ENCODE measurements at places on chromosomes 7 and 10.

- no peak for DNase-seq
Measured at GRCh38 chr7:24784277-24784676, 27.0 kb upstream of the GSDME start.

DNA sequence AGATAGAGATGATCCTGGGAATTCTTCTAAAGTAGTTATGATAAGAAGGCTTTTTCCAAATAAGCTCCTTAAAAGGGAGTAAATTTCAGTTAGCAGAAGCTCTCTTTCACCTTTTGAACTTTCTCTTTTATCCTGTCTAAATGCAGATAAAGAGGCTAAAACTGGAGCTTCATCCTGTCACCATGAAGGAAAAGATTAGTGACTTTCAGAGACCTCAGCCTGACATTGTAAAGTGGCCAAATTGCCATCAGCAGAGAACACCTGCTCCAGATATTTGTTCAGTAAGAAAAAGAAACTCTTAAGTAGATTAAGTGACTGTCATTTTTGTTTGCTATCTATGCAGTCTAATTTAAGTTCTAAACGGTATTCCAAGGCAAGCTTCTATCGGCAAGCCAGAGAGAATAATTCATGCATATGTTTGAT, 18.3 kb downstream of the VWDE start:
- DNase-seq = no peak

DNA sequence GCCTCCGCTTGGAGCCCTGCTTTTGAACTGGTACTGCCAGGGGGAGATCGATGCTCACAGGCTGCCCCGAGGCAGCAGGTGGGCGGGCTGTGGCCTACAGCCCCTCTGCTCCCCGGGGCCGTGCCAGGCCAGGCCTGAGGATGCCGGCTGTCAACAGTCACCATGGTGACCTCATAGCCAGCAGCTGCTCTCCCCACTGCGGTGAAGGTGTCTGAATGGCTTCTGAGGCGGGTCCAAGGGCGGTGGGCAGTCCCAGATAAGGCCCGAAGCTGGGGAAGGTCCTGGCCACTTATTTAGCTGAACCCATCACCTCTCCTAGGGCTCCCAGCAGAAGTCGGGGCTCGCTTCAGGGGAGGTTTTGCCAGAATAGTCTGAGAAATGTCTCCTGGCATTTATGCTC, 179.3 kb downstream of the ARHGAP12 start:
- no peak for DNase-seq

DNA sequence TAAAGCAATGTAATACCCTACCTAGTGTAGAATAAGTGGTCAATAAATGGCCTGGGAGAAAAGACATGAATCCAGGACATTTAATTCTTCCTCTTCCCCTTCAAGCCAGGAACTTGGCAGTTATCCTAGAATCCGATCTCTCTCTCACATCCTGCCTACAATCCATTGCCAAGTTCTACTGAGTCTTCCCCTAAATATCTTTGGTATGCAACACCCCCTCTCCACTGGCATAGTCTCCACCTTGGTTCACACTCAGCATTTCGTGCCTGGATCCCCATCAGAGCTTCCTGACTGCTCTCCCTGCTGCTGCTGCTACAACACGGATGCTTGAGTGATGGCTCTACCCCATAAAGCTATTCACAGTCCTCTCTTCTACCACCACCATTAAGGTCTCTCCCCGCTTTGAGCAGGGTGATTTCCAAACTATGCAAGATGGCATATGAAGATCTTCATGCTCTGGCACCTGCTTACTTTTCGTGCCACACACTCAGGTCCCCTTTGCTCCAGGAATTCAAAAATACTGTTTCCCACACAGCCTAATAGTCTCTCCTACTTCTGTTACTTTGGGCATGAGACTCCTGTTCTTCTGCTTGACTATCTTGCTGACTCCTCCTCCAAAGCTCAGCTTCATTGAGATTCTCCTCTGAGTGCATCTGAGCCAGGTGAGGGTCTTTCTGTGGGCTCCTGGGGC, 4.8 kb downstream of the ANK3 start:
- peak; percentile 99 for DNase-seq

DNA sequence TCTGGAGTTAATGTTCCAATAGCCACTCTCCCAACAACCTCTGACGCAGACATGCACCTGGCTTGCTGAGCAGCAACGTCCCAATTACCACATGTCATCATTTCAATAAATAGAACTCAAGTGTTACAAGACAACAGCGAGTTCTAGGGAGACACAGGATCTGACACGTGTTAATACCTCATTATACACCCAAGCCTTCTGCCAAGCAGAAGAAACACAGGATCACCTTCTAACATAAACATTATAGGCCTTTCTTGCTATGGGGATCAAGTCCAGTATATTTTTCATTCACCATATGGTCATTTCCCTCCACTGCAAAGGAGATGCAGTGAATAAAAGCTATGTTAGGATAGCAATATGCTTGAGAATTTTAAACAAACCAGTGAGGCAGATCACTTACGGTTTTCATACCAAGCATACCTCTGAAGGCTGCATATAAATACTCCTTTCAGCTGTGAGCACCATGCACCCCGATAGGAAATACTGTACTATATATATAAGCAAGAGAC, 74.2 kb downstream of the JAZF1 start:
- peak; percentile 65 for DNase-seq

DNA sequence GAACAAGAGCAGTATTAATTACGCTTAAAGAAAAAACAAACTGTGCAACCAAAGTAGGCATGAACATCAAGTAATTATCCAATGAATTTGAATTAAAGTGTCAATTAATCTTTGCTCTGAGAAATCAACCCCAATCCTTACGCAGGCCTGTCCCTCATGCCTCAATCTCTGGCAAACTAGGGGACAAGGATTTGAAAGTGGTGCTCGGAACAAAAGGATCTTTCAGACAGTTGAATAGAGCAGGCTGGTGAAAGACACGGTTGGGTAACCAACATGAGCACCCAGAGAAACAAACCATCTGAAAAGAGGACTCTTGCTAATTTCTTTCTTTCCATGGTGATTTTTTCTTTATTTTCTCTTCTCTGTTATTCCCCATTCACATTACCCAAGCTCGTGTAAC, 203.5 kb upstream of the PHF14 start:
- no peak for DNase-seq

DNA sequence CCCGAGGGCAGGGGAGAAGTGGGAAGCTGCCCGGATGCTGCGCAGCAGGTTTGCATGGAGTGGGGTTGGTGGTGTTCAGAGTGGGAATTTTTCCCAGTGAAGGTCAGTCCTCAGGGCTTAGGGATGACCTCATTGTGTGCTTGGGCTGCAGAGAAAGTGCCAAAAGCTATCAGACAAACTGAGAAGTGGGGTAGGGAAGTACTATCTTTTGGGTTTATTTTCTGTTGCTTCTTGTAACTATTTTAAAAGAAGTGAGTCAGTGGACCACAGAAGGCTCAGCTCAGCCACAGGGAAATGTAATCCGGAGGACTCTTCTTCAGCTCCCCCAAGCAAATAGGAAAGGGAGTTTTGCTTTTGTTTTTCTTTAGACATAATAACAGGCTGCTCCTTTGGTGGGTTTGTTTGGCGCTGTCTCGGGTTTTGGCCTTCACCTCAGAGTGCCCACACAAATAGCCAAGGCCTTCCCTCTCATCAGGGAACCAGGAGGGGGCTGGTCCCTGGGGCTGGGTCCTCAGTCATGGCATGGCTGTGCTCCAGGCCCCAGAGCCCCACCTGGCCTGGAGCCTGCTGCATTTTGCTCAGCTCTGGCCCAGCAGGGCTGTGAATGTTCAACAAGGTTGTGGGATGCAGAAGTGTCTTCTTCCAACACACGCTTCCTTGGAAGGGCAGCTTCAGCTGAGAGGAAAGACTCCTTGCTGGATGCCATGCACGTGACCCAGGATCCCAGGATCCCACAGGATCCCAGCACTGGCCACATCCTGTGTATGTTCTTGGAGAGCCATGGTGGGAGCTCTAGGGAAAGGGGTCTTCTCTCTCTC, 5.4 kb upstream of the FAM170B start:
- peak; percentile 92 for DNase-seq

- peak; percentile 13 for DNase-seq
Measured at GRCh38 chr10:121627876-121628581, 29.8 kb upstream of the FGFR2 start.

DNA sequence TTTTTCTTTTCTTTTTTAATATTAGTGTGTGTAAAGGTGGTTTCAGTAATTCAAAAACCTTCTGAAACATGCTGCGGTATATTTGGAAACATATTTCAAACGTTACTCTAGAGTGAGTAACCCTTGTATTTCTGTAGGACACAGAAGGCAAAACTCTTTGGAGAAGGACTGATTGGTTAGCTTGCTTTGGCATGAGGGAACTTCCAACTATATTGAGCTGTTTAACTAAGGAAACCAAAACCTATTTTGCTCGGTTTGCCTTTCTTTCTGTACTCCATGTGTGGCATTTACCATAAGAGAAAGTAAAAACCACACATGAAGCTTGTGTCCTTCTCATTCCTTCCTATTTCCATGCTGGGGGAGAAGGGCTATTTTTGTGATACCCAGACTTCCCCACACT, 149.8 kb downstream of the DYNC1I1 start:
- peak; percentile 13 for DNase-seq

GRCh38 chr10:76398043-76398710, 966.8 kb downstream of the LRMDA start:
- peak; percentile 19 for DNase-seq

DNA sequence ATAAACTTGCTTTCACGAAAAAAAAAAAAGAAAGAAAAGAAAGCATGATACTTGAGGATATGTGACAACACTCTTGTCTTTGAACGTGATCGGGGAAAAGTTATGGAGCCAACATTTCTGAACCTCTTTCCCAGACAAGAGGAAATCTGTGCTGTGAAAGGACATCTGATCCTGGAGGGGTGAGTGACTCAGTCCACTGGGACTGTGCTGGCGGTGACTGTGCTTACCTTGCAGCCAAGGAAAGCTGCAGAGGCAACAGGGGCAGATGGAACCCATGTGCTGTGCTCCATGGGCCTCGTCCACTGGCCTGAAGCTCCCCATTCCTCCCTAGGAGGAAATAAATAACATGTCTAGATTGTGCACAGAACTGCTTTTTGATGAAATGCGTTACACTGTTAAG, 116.5 kb upstream of the RAB11FIP2 start:
- DNase-seq = peak; percentile 15

- peak; percentile 12 for DNase-seq
Measured at GRCh38 chr7:149459540-149460452, 1.1 kb downstream of the ZNF777 start.

- peak; percentile 81 for DNase-seq
Measured at GRCh38 chr7:66283003-66283920, 78.1 kb downstream of the TPST1 start.

DNA sequence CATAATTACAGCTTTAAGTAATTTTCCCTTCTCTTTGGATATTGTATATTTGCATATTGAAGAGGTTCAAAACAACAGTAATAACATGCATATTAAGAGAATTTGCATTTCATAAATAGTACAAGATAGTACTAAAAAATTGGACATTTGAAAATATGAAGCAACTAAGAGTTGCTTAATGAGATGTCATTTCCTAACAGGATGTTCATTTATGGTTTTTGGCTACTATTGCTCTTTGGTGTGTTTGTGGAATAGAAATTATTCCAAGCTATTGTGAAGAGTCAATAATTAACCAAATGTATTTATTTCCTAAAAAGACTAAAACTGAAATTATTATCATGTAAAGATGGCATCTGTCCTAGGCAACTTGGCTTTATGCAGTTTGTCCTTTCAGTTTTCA, 4.1 kb upstream of the SGCE start:
- DNase-seq = no peak

DNA sequence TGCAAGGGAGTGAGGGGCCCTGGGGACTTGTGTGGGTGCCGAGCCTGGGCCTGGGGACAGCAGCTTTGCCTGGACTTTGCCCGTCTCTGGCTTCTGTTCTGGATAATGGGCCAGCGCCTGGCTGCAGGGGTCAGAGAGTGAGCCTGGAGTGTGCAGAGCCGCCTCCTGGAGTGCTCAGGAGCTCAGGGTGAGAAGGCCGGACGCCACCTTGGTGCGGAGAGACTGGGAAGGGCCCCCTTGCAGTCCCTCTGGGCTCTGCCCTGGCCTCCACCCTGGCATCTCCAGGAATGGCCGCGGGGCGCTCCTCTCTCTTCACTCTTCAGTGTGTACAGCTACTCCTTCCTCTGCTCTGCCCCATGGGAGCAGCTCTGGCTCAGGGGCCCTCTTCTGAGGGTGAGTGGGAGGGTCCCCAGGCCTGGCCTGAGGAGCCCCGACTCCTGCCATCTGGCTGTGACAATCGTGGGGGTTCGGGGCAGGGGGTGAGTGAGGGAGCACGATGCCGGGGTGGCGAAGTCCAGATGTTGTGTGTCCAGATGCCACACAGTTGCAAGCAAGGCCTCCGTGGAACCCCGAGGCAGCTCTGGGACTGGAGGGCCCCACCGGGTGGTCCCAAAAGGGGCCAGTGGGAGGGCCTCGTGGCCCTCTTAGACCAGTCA, 187.1 kb downstream of the DNAJB6 start:
- DNase-seq = no peak

DNA sequence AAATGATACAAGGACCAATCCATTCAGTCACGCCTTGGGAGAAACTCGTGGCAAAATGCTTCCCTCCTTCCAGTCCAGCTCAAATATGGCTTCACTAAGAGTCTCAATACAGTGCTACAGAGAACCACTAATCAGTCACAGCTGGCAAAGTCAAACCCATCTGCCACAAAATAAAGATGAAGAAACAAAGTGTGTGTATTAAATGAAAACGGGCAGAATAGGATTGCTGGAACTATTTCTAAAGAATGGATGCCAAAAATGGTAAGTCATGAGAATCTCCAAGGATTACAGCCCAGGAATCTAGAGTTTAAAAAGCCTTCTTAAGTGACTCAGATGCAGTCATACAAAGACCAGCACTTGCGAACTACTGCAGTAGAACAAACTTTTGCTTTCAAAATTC, 61.9 kb downstream of the CACUL1 start:
- peak; percentile 95 for DNase-seq

- peak; percentile 73 for DNase-seq
Measured at GRCh38 chr10:30434273-30435072, 489 bp downstream of the MAP3K8 start.

- DNase-seq = no peak
Measured at GRCh38 chr10:108663587-108663986, 1259.7 kb downstream of the XPNPEP1 start.

DNA sequence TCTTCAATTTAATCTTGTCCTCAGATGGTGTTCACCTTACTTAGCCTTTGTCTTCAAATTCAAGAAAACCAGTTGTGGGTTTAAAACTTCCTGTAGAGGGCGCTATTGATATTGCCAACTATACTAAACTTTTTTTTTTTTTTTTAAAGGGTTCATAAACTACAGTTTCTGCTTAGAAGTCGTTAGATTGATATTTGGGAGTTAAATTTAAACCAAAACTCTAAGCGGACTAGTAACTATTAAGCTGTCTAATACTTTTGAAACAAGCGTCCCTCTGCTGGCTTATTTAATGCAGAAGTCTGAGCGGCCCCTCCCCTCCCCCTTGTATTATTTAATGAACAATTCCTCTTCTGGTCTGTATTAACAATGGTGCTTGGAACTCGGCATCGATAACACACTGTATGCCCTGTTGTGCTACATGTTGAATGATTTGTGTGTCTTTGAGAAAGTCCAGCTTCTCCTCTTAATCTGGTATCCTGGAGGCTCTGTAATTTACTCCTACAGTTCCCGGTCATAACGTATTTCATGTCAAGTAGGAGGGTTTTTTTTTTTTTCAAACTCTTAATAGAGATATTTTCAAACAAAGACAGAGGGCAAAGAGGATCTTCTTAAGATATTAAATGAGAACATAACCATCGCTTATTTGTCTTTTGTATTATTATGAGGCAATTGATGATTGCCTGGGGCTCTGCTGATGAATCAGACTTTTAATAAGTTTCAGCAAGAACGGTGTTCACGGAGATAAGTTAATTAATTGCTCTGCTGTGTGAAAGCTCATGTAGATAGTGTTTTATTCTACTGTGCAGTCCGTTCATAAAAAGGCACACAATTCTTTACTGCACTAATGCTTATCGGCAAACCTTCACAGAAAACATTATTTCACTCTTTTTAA, 22.6 kb upstream of the CREB5 start:
- DNase-seq = peak; percentile 75

- DNase-seq = no peak
Measured at GRCh38 chr10:20674926-20675325, 222.2 kb downstream of the NEBL start.
